Sigmoid colon (tissue), 7 donors: ENCODE measurements at places on chromosomes 2 and 18. TPM values are rescaled to one million over a fixed set of nuclear protein-coding genes. Genes with fewer than 3 reads are reported as not detected.
A peak's percentile ranks its signal among the peaks of the same experiment; 100 is the strongest.

The SOWAHC gene
- 21.4 TPM for total RNA-seq

- H3K27ac ChIP-seq: no peak overlapping the region
- no peak for DNase-seq
- H3K4me1 ChIP-seq: no peaks in the 10 kb centered on the region
- H3K4me3 ChIP-seq: no peak overlapping the region
- H3K27me3 ChIP-seq: no peaks in the 10 kb centered on the region
- H3K36me3 ChIP-seq: no peaks in the 10 kb centered on the region
Observed at GRCh38 chr18:30781601-30782000, 260.9 kb downstream of the DSC3 start.

DNA sequence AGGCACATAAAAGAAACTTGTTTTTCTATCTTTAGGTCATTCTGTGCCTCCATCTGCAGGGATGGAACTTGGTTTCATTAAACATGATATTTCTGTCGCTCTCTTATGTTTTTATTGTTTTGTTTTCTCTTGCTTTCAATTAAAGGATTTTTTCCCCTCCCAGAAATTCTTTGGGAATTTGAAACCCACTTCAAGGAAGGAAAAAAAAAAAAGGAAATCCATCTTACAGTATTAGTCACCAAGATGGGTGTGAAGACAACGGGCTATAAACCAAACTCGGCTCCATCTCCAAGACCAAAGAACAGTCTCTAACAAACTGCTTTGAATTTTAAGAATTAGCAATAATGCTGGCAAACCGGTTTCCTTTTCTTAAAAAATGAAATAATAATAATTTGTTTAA is 244.1 kb downstream of the BCL11A start:
- no peak for DNase-seq
- no peaks in the 10 kb centered on the region for H3K36me3 ChIP-seq
- no peak overlapping the region for H3K4me3 ChIP-seq
- H3K27ac ChIP-seq: no peak overlapping the region
- H3K4me1 ChIP-seq: peaks cover 13% of the 10 kb centered on the region
- H3K27me3 ChIP-seq: no peaks in the 10 kb centered on the region

- no peak overlapping the region for H3K4me3 ChIP-seq
- no peaks in the 10 kb centered on the region for H3K36me3 ChIP-seq
- no peak overlapping the region for H3K27ac ChIP-seq
- H3K4me1 ChIP-seq: no peaks in the 10 kb centered on the region
Observed at GRCh38 chr2:118121986-118122524, 33.8 kb downstream of the INSIG2 start.

The ALK gene
- total RNA-seq: 1.1 TPM

The ITGA6 gene
- 31.0 TPM for total RNA-seq

The LBX2 gene
- 0.99 TPM for total RNA-seq

DNA sequence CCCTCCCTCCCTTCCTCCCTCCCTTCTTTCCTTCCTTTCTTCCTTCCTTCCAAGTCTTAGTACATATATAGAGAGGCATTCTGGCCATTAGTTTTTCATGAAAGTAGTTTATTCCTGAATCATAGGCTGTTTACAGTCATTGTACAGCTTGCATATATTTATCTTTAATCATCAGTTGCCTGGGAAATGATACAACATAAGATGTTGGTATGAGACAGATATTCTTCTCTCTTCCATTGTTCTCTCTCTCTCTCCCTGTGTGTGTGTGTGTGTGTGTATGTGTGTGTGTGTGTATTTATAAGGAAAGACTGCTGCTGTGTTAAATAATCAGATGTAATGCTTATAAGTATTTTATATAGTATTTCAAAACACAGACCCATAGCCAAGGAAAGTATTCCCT is 289.8 kb upstream of the UBE2E3 start:
- no peaks in the 10 kb centered on the region for H3K27me3 ChIP-seq
- H3K4me1 ChIP-seq: peaks cover 2% of the 10 kb centered on the region
- no peaks in the 10 kb centered on the region for H3K36me3 ChIP-seq
- no peak for DNase-seq
- H3K27ac ChIP-seq: no peak overlapping the region
- no peak overlapping the region for H3K4me3 ChIP-seq

GRCh38 chr18:38751898-38752297 is 1186.3 kb upstream of the CELF4 start:
- no peak overlapping the region for H3K4me3 ChIP-seq
- peak overlapping the region; percentile 17 for H3K27ac ChIP-seq
- H3K27me3 ChIP-seq: no peaks in the 10 kb centered on the region

- no peaks in the 10 kb centered on the region for H3K36me3 ChIP-seq
- H3K4me1 ChIP-seq: no peaks in the 10 kb centered on the region
- no peak overlapping the region for H3K4me3 ChIP-seq
- H3K27me3 ChIP-seq: no peaks in the 10 kb centered on the region
- H3K27ac ChIP-seq: no peak overlapping the region
Observed at GRCh38 chr18:3998698-3999333, 456.3 kb downstream of the DLGAP1 start.

DNA sequence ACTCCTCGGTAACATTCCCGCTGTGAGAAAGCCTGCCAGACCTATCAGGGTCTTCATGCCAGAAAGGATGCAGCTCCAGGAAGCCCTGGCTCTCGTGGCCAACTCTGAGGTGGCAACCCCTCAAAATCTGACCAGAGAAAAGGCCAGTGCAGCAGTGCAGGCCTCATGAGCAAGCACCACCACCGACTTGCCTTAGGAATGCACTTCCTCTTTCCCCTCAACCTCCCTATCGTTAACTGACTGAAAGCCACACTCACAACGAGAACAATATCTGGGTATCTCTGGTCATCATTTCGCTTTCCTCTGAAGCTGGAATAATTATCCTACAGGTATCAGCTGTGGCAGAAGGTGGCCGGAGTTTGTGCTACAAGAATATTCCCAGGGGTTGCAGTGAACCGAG is 101.4 kb upstream of the POU3F3 start:
- no peak overlapping the region for H3K27ac ChIP-seq
- no peaks in the 10 kb centered on the region for H3K4me1 ChIP-seq
- DNase-seq: no peak
- no peak overlapping the region for H3K4me3 ChIP-seq
- H3K36me3 ChIP-seq: no peaks in the 10 kb centered on the region

DNA sequence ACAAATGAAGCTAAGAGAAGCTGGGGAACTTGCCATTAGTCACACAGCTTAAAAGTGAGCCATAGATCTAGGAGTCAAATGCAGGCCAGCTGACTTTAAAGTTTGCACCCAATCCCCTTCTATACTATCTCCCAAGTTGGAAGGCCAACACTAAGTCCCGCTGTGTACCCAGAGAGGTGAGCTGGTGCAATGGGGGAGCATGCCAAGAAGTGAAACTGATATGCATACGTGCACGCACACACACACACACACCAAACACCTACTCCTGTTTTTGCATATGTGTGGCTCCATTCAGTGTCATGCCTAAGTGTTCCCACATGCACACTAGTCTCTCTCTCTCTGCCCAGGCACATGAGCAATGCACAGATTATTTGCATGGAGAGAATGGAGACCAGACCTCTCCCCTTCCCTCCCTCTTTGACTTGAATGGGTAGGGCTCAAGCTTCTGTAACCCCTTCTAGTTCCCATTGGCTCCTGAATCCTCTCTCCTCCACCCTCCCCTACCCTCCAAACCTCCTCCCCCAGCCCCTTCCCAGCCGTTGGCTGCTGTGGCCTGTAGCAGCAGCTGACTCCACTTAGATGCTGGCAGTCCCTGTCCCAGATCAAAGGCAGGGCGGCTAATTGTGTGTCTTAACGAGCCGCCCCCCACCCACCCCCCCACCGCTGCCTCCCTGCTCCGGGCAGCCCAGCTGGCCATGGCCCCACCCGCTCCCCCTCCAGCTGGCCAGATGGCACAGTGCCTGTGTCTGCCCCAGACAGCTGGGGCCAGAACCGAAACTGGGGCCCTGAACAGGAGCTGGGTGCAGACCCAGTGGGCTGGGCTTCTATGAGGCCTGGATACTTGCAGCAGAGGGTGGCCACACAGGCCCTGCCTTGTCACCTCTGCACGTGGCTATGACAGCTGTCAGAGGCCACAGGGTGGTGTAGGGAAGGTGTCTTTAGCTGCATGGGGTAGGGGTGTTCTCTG is 5.6 kb downstream of the WNT10A start:
- DNase-seq: no peak
- no peak overlapping the region for H3K4me3 ChIP-seq
- H3K36me3 ChIP-seq: no peaks in the 10 kb centered on the region
- H3K27me3 ChIP-seq: peaks cover 8% of the 10 kb centered on the region
- peaks cover 11% of the 10 kb centered on the region for H3K4me1 ChIP-seq

The CAPN14 gene
- 0.27 TPM for total RNA-seq

The RAB6C gene
- not detected for total RNA-seq

DNA sequence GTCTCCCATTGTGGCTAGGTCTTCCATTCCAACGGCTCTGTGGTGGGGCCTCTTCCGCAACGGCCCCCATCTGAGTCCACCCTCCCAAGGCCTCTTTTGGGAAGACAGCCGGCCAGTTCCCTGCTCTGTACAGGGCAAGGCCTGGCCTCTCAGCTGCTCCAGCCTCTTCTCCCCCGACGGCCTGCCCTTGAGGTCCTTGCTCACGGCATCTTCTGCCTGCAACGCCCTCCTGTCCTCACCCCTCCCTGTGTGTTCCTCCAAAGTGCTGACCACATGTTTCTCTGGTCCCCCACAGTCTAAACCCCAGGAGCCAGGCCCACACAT is 16.0 kb downstream of the HS6ST1 start:
- DNase-seq: no peak
- H3K27me3 ChIP-seq: no peaks in the 10 kb centered on the region
- peaks cover 79% of the 10 kb centered on the region for H3K4me1 ChIP-seq
- H3K27ac ChIP-seq: peak overlapping the region; percentile 78

The FLACC1 gene
- total RNA-seq: 1.4 TPM

The ANKRD62 gene
- total RNA-seq: not detected

The CFC1 gene
- not detected for total RNA-seq

DNA sequence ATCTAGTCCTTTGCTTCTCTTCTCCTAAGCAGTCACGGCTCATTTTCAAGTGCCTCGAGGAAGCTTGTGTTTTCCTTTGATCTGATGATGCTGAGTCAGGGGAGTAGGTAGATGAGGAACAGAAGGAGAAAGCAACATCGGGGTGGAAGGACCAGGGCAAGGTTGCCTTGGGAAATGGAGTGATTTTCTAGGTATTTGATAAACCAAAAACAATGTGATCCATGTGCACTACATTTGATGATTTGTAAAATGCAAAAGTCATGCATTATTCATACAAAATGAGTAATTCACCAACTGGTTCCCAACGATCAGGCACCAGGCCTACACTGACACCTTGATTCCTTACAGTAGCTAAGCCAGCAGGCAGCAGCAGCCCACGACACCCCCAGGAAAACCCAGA is 205.3 kb downstream of the ANAPC1 start:
- H3K27ac ChIP-seq: no peak overlapping the region
- no peak for DNase-seq
- no peak overlapping the region for H3K4me3 ChIP-seq
- H3K4me1 ChIP-seq: no peaks in the 10 kb centered on the region

DNA sequence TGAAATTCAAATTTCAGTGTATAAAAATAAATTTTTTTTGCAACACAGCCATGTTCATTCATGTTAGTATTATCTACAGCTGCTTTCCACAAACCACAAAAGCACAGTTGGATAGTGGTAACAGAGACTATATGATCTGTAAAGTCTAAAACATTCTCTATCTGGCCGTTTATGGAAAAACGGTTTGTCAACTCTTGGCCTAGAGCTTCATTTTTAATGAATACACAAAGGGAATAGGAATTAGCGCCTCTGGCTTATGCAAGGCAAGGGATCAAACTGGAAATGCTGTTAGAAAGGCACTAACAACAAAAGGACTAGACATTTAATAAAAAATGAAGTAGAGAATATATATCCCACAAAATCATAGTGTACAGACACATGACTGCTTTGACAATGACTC is 211.9 kb downstream of the EXOC6B start:
- no peak for DNase-seq
- H3K27me3 ChIP-seq: no peaks in the 10 kb centered on the region
- H3K27ac ChIP-seq: no peak overlapping the region
- H3K4me3 ChIP-seq: no peak overlapping the region
- H3K36me3 ChIP-seq: no peaks in the 10 kb centered on the region

- DNase-seq: peak; percentile 28
- H3K4me3 ChIP-seq: no peak overlapping the region
- no peaks in the 10 kb centered on the region for H3K27me3 ChIP-seq
Observed at GRCh38 chr18:74515620-74516231, 18.6 kb upstream of the CNDP1 start.

DNA sequence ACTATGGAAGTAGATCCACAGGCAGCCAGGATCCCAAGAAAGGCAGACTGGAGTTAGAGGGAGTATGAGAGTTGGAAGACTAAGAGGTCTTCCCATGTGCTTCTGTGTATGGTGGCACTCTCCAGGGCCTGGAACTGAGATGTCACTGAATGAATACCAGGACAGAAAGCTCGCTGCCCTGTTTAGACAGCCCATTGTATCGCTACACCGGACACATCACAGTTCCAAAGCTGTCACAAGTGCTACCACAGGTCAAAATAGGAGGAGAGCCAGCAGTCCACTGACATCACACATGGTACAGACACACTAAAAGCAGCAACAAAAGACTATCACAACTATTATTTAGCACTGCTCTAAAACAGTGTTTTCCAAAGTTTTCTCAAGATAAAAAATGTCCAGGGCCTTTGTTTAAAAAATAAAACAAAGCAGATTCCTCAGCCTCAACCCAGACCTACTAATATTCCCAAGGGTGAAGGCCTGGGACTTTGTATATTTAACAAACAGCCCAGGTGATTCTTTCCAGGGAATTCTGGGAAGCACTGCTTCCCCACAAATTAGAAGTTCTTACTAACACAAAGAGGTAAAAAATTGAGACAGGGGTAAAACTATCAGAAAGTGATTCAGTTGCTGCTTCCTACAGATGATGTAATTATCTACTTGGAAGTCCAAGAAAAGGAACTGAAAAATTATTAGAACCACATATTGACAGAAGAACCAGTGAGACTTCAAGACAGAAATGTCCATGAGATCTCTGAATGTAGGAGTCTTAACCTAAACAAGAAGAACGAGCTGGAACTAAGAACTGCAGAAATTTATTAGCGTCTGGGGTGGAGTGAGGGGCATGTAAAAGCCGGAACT is 116.0 kb downstream of the DTNB start:
- H3K27me3 ChIP-seq: no peaks in the 10 kb centered on the region
- H3K4me3 ChIP-seq: no peak overlapping the region
- no peak for DNase-seq
- H3K4me1 ChIP-seq: no peaks in the 10 kb centered on the region

GRCh38 chr2:67234440-67234839 is 162.7 kb upstream of the ETAA1 start:
- DNase-seq: peak; percentile 51
- H3K27me3 ChIP-seq: no peaks in the 10 kb centered on the region
- no peak overlapping the region for H3K4me3 ChIP-seq
- no peaks in the 10 kb centered on the region for H3K4me1 ChIP-seq
- H3K36me3 ChIP-seq: no peaks in the 10 kb centered on the region

- DNase-seq: no peak
- H3K4me1 ChIP-seq: no peaks in the 10 kb centered on the region
- H3K27me3 ChIP-seq: no peaks in the 10 kb centered on the region
- H3K36me3 ChIP-seq: no peaks in the 10 kb centered on the region
- H3K4me3 ChIP-seq: no peak overlapping the region
Observed at GRCh38 chr2:854460-854859, 96.2 kb upstream of the SNTG2 start.

GRCh38 chr2:148796735-148797512 is 78.1 kb upstream of the KIF5C start:
- H3K27me3 ChIP-seq: no peaks in the 10 kb centered on the region
- no peak overlapping the region for H3K27ac ChIP-seq
- no peak overlapping the region for H3K4me3 ChIP-seq
- no peaks in the 10 kb centered on the region for H3K4me1 ChIP-seq
- no peak for DNase-seq

The C2orf81 gene
- total RNA-seq: 2.0 TPM

The ALLC gene
- total RNA-seq: not detected

The VIL1 gene
- 0.71 TPM for total RNA-seq

- H3K27ac ChIP-seq: no peak overlapping the region
- no peak overlapping the region for H3K4me3 ChIP-seq
- no peaks in the 10 kb centered on the region for H3K4me1 ChIP-seq
- H3K36me3 ChIP-seq: no peaks in the 10 kb centered on the region
Observed at GRCh38 chr2:150122156-150122555, 365.3 kb downstream of the RND3 start.
